ENCODE measurements at places on chromosomes 1 and 21.

DNA sequence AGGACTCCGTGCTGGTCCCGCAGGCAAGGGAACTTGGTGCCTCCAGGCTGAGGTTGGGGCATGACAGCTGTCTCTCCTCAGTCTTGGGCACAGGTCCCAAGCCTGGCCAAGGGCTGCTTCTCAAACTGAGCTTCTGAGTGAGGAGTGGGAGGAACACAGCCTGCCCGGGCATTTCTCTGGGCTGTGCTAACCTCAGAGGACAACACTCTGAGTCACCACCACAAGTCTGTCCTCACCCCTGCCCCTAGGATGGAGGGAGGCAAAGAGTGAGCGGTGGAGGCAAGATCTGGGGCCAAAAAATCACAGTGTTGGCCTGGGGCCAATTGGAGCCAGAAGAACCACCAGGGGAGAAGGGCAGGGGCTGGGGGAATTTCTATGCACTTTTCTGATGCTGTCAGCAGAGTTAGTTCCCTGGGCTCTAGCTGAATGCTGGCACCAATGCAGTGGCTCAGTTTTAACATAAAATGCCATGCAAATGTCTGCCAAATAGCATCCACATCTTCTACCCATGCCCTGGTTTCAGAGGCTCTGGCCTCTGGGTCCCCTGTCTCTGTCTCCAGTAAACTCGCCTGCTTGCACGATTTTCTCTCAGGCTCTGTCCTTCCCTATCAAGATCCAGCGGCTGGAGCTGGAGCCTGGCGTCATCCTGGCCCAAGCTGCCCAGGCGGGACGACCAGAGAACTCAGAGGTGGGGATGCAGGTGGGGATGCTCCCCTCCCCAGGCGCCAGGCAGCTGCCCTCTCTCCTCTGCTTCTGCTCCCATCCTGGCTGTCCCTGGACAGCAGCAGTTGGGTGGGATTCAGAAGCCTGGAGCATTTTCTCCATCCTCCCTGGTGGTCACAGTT is 11.0 kb upstream of the CDK18 start:
- no peak for DNase-seq

DNA sequence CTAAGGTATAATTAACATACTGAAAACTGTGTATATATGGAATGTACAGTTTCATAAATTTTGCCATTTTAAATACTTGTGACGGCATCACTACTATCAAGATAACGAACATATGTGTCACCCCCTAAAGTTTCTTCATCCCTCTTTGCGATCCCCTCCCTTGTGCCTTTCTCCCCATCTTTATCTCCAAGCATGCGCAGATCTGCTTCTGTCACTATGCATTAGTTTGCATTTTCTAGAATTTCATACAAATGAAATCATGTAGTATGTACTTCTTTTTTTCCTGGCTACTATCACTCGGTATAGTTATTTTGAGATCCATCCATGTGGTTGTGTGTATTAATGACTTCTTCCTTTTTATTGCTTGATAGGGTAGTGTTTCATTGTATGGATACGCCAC is 154.9 kb downstream of the ZNF648 start:
- no peak for DNase-seq

DNA sequence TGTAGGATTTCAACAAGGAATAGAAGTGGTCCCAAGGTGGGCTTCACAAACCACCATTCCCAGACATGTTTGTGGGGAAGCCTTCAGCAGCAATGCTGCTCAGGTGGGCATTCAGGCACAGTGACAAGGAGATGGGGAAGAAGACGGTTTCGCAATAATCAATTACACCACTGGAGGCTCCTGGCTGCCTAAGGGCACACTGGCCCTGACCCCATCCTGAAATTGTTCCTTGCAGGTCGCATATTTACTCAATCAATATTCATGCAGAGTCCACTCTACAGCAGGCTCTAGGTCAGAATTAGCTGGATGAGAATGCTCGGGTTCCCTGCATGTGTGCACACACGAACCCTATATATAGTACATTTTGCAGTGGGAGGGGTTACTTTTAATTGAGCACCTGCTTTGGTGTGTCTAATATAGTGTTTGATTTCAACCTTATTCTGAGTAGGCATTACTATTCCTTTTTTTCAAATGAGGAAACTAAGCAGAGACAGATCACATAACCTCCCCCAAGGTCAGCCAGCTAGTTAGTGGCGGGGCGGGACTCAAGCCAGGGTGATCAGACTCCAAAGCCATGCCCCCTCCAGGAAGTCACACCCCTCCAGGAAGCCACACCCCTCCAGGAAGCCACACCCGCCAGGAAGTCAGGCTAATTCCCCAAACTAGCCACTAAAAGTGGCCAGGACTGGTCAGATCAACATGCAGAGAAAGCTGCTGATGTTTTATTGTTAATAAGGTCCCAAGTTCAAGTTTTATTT is 106.5 kb downstream of the HLCS start:
- DNase-seq = no peak

DNA sequence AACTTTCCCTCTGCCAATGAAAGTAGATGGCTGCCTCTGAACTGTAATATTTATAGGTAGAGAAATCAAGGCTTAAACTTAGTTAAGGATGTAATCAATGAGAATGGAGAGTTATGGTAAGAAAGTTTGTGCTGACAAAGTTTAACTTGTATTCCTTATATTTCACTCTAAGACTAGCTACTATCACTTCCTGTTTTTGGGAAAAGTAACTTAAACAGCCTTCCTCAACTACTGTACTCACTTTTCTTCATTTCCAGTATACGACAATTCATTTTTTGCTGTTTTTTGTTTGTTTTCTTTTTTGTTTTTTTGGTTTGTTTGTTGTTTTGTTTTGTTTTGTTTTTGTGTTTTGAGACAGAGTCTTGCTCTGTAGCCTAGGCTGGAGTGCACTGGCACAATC is 3.7 kb downstream of the RGS18 start:
- no peak for DNase-seq

GRCh38 chr1:188269956-188270355 is 1441.2 kb downstream of the PLA2G4A start:
- no peak for DNase-seq

GRCh38 chr1:215958841-215959240 is 391.7 kb downstream of the KCTD3 start:
- DNase-seq = no peak

DNA sequence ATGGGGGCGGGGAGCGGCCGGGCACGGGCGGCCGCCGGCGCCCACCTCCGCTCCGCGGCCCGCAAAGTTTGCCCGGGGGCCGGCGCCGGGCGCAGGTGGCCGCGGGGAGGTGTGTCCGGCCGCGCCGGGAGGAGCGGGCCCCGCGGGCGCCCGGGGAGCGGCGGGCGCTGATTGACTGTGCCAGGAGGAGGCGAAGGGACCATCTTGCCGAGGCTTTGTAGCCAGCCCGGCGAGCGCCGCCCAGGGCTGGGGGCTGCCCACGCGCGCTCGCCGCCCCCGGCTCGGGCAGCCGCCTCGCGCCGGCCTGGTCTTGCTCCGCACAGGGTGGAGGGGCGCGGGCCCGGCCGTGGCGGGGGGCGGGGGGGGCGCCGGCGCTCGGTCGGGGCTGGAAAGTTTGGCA is 432 bp downstream of the EPHB2 start:
- DNase-seq = no peak

DNA sequence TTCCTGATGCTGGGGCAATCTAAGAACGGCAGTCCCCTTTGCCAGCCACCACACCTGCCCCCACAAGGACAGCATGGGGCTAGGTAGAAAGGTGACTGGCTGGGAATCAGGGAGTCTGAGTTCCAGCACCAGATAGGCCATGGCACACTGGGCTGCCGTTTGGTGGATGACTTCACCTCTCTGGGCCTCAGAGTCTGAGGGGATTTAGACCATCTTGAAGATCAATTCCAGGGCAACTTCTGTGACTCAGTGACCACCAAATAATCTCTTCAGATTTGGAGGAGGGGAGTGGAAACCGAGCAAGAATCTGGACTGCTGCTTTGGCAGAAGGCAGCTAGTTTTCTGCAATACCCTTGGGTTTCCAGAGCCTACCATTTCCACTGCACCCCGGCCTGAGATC is 92.1 kb upstream of the EDN2 start:
- DNase-seq = no peak

- DNase-seq = no peak
Measured at GRCh38 chr21:39599191-39599970, 13.4 kb upstream of the B3GALT5 start.

GRCh38 chr1:54975356-54976108 is 4.9 kb upstream of the TMEM61 start:
- no peak for DNase-seq

DNA sequence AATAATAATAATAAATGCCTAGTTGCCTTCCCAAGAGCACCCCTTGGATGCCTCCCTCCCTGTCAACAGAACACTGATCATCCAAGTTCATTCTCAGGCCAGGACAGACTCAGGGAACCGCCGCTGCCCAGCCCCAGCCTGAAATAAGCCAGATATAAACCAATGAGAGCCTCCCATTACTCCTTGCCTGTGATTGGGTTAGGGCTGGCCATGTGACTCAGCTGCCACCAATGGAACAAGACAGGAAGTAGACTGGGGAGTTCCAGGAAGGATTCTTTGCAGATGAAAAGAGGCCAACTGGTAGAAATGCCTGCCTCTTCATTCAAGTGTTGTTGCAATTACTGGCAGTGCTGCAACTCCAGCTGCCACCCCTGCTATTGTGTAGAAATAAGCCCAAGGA is 146.4 kb upstream of the TIAM1 start:
- DNase-seq = no peak

DNA sequence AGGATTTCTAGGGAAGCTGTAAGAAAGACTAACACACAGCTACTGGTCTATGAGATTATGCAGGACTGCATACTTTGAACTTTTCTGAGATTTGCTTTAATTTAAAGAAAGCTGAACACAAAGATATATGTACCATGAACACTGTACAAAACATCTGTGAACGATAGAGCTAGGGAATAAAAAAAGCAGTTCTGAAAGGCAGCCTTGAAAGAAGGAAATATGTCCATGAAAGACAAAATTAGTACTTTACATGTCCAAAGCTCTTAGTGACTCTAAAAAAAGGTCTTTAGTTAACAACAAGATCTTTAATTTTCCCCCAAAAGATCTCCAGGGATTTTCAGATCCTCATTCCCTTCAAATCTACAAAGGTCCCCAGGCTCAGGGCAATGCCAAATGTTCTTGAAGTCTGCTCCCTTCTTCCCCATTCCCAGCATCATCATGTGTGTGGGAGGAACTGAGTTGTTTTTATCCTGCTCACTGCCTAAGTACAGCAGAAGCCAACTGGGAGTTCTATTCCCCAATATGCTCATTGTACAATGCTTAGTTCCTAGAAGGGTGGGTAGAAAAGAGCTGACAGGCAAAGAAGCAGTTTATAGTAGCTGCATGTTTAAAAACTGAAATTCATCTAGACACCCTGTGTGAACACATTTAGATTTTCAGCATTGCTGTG is 60.1 kb upstream of the PTCH2 start:
- no peak for DNase-seq

DNA sequence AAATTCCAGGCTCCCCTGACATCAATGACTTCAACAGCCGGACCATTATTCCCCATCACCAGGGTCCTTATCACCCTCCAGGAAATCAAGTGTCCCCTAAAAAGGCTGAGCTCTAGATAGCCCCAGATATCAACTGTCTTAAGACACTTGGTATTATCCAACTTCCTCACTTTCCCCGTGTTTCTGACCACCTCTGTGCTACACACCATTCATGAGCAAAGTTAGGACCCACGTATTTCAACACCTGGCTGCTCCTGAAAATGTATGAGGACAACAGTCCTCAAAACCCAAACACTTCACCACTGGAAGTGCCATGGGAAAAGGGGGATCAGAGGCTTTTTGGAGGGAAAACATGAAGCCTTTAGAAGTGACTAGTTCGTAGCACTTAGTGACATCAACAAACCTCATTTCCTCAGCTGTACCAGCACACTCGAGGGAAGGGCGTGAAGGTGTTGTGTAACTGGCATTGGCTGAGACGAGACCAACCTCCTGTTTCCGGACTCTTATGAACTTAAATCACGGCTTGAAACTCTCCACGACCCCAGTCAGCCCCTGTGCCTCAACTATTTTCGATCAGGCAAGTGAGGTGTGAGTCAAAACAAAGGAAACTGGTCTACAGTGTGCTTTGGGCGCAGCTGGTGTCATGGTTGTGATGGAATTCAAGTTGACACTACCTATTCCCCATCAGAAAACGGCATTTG is 4.1 kb upstream of the CHD5 start:
- no peak for DNase-seq

- DNase-seq = no peak
Measured at GRCh38 chr1:232589111-232589811, 40.7 kb downstream of the SIPA1L2 start.

All from NCI-H187 treated with DMSO at 0.1 percent for 48 hours (cell line).